CD4-positive, alpha-beta T cell (primary cell): ENCODE measurements at places on chromosomes 11 and 22. TPM values are rescaled to one million over a fixed set of nuclear protein-coding genes. Genes with fewer than 3 reads are reported as not detected.

GRCh38 chr11:109794501-109794900, 298.7 kb upstream of the ZC3H12C start:
- DNase-seq = no peak

- peak; percentile 50 for DNase-seq
Observed at GRCh38 chr22:23894710-23895598, 771 bp downstream of the MIF start.

DNA sequence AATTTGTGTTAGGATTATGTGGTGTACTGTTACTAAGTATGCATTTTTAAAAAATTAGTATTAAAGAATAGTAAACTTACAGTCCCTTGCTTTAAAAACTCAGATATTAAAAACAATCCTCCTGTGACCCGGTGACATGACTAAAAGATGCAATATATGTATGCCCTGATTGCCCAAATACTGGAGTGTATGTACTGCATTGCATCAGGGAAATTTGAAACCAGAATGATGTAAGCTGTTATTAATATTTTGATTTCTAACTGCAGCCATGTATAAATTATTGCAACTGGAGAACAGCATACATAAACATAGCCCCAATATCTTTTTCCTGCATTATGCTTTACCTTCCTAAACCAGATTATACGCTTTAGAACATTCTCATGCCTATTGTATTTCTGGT, 3.7 kb upstream of the HSPA8 start:
- no peak for DNase-seq

DNA sequence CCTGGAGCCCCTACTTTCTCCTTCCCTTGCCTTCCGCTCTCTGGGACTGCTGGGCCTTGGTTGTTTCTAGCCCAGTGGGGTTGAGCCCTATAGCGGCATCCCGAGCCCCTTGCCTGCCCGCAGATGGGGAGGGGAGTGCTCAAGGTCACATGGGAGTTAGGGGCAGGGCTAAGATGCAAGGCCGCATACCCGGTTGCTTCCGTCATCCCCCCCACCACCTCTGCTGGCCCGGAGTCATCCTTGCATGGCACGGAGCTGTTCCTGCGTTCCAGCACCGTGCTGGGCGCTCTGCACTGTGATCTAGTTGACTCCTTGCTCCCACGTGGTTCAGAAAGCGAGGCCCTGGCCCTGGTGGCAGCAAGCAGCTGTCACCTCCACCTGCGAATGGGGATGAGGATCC, 18.0 kb downstream of the FLRT1 start:
- no peak for DNase-seq

DNA sequence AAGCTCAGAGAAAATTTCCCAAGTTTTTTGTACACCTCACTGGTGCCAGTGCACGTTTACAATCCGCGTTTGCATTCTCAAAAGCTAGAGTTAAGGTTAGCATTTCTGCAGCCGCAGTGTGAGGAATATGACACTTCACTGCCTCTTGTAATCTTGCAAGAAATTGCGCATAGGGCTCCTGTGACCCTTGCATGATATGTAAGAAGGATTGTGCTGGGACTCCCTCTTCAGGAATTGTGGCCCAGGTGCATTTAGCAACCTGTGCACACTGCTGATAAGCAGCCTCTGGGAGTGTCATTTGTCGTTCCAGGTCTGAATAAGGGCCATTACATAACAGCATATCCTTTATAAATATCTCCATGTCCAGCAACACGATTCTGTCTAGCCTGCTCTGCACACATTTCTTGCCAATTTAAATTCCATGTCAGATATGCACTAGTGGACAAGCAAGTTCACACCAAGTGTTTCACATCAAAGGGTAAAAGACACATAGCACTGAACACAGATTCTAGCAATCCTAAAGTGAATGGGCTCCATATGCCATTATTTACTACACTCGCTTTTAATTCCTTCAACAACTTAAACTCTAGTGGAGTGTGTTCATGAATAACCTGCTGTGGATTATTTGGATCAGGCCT, 69.2 kb upstream of the INCENP start:
- peak; percentile 70 for DNase-seq

- DNase-seq = no peak
Observed at GRCh38 chr22:27597703-27598444, 203.7 kb downstream of the MN1 start.

DNA sequence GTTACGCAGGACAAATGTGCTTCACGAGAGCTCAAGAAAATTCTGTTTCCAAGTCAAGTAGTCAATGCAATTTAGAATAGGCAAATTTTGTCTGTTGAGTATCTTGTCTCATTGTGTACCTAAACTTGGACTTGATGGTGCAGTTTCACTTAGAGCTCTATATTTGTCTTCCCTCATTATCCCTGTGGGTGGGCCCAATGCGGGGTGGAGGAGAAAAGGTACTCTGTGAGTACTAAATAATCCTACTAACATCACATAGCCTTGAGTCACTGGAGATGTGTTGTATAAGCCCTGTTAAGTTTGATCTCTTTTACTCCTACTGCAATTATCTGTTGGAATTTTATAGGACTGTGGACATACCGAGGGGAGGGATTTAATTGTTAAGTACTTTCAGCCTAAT, 331.2 kb downstream of the METTL15 start:
- DNase-seq = no peak

DNA sequence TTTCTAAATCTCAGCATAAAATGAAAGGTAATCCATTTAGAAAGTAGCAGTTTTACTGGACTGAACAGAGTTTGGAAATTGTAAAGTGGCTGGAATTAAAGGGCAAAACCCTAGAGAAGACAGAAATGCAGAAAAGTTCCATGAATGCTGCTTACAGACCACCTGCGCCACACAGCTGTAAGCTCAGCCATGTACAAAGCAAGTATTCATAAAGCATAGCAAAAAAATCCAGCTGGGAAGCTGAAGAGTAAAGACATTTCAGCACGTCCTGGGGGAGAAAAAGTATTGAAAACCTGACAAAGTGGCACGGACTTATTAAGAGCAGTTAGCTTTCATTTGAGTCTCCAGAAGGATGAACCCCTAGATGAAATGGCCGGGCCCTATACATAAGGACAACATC, 220.1 kb upstream of the CNTN5 start:
- DNase-seq = no peak

GRCh38 chr11:103349595-103349994, 240.4 kb downstream of the DYNC2H1 start:
- no peak for DNase-seq

TRIM51 gene
- not detected for total RNA-seq

CFAP300 gene
- total RNA-seq = not detected

C11orf16 gene
- total RNA-seq = not detected

PITPNB gene
- 37.6 TPM for total RNA-seq

RTN4RL2 gene
- total RNA-seq = 0.19 TPM

SCN2B gene
- not detected for total RNA-seq

PSMC3 gene
- 59.5 TPM for total RNA-seq

PGR gene
- total RNA-seq = not detected
